ENCODE measurements at places on chromosomes 7 and 10.

GRCh38 chr10:76352300-76352699 lies 920.9 kb downstream of the LRMDA start:
- no peak for DNase-seq

- DNase-seq: peak; percentile 86
Observed at GRCh38 chr10:97210543-97210960, 24.8 kb upstream of the SLIT1 start.

GRCh38 chr7:32658034-32658433 lies 162.7 kb downstream of the AVL9 start:
- no peak for DNase-seq

DNA sequence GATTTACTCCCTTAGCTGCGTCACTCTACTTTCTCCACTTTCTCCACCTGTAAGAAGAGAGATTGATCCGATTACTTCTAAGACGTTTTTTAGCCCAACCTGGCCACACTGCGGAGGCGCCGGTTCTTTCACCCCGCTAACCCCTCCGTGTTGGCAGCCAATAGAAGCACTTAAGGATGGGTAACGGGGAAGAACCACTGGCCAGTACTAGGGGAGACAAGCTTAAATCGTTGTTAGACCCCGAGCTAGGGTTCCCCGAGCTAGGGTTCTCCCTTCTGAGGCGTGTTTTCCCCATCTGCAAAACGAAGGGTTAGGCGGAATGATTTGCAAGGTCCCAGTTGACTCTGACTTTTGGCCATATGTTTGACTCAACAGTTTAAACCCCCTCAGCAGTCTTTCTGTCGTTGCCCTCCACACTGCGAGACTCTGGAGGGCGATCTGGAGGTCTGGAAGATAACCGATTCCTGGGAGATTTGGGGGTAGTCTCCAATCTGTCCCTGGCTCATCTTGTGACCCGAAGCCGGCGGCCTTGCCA lies 644 bp downstream of the UMAD1 start:
- DNase-seq: peak; percentile 46

DNA sequence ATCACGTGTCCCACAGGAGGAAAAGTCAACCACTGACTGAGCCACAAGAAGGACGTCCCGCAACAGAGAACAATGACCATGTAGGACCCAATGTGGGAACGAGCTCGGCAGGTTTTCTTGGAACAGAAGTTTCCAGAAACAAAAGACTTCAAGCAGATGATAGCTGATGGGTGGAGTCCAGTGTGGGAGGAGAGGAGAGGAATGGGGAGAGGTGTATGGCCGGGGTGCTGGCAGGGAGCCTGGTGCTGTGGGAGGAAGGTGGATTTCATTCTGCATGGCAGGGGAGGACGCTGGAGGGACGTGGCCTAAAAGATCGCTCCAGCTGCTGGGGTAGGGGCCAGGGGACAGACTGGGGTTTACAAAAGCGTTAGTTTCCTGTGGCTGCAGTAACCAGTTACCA lies 48.5 kb upstream of the LMTK2 start:
- DNase-seq: no peak

DNA sequence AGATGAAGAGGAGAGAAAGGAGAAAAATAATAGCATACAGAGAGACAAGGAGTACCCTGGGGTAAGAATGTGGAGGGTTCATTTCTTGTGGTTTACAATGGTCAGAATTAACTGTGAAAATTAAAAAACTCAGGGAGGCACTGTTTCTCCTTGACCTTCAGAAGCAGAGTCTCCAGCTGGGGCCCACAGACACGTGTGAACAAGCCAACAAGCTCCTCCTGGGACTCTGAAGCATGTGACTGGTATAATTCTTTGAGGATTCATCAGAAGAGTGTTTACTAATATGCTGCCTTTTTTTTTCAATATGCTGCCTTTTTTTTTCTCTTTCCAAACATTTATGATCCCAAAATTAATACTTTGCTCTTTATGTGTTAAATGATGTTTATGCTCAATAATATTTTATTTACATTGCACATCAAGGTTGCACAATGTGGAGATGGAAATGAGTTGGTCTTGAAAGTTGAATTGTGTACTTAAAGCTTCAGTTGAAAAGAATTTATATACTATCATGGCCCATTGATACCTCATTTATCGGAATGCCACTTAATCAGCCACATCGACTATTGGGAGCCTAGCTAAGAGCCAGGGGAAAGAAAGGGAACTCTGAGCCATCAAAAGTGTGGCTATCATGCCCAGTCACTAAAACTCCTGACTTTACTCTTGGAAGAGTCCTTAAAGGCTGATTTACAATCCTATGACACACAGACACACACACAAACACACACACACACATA lies 134.7 kb upstream of the RHOBTB1 start:
- DNase-seq: no peak

GRCh38 chr7:101486433-101487104 lies 123.9 kb downstream of the COL26A1 start:
- peak; percentile 83 for DNase-seq

GRCh38 chr10:63528084-63528744 lies 7.0 kb downstream of the REEP3 start:
- DNase-seq: no peak

GRCh38 chr10:62045765-62046521 lies 144.4 kb downstream of the ARID5B start:
- DNase-seq: no peak

- no peak for DNase-seq
Observed at GRCh38 chr10:97805096-97805884, 33.5 kb upstream of the SFRP5 start.

- no peak for DNase-seq
Observed at GRCh38 chr7:134619627-134620331, 26.9 kb upstream of the BPGM start.

All from SK-N-SH (cell line).